ENCODE measurements at places on chromosomes 11 and 22.

GRCh38 chr22:25644122-25644521 is 79.6 kb downstream of the GRK3 start:
- no peak for DNase-seq
- no peaks in the 10 kb centered on the region for H3K4me1 ChIP-seq
- no peak overlapping the region for H3K4me3 ChIP-seq
- no peaks in the 10 kb centered on the region for H3K27me3 ChIP-seq

DNA sequence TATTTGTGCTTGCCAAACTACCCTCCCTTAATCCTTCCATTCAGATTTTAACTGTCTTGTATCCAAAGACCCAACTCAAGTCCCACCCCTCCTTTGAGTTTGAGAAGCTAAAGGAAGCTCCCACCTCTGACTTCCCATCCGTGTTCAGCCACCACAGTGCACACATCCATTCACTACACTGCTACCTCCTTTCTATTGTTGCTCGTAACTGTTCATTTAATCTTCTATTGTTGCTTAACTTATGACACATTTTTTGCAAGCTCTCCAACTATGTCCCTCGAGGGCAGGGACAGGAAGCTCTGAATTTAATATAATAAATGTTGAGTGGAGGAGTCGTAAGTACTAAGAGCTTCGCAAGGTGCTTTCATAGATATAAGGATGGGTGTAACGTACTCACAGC is 10.4 kb downstream of the LARGE1 start:
- H3K27me3 ChIP-seq: no peaks in the 10 kb centered on the region
- H3K36me3 ChIP-seq: no peaks in the 10 kb centered on the region
- no peak overlapping the region for H3K4me3 ChIP-seq
- DNase-seq: no peak
- H3K27ac ChIP-seq: no peak overlapping the region

DNA sequence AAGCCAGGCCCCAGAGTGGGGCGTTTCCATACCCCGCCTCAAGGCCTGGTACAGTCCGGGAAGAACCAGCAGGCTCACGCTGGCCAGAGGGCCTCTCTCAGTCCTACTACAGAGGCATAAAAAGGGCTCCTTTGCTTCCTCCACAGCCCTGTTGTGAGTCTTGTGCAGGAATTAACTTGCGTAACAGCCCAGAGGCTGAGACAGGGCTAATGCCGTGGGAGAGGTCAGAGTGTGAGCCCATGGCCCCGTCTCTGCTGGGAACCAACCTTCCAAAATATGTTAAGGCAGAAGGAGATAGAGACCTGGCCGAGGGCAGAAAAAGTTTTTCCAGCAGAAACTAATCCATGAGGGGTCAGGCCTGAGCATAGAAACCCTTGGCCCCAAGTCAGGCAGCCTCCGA is 19.9 kb upstream of the TMEM184B start:
- no peaks in the 10 kb centered on the region for H3K27me3 ChIP-seq
- no peak for DNase-seq
- H3K36me3 ChIP-seq: no peaks in the 10 kb centered on the region
- no peak overlapping the region for H3K4me3 ChIP-seq
- H3K27ac ChIP-seq: no peak overlapping the region

DNA sequence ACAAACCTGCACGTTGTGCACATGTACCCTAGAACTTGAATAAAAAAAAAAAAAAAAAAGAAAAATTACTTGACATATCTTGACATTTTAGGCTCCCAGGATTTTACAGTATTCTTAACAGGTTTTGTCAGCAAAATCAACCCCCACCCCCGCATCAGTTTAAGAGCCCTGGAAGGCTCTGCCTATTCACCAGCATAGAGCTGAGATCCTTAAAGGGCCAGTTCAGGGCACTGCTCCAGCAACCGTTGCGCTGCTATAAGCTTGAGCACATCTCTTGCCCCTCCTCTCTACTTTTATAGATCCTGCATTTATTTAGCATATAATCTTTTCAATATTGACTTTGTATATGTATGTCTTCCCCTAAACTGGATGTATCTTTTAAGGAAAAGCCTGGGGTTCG is 697 bp upstream of the PAFAH1B2 start:
- H3K36me3 ChIP-seq: peaks cover 7% of the 10 kb centered on the region
- peak overlapping the region; percentile 97 for H3K4me3 ChIP-seq
- no peaks in the 10 kb centered on the region for H3K27me3 ChIP-seq

GRCh38 chr11:36711104-36711825 is 113.2 kb upstream of the RAG2 start:
- no peak overlapping the region for H3K27ac ChIP-seq
- no peaks in the 10 kb centered on the region for H3K27me3 ChIP-seq
- no peaks in the 10 kb centered on the region for H3K36me3 ChIP-seq
- H3K4me1 ChIP-seq: no peaks in the 10 kb centered on the region

DNA sequence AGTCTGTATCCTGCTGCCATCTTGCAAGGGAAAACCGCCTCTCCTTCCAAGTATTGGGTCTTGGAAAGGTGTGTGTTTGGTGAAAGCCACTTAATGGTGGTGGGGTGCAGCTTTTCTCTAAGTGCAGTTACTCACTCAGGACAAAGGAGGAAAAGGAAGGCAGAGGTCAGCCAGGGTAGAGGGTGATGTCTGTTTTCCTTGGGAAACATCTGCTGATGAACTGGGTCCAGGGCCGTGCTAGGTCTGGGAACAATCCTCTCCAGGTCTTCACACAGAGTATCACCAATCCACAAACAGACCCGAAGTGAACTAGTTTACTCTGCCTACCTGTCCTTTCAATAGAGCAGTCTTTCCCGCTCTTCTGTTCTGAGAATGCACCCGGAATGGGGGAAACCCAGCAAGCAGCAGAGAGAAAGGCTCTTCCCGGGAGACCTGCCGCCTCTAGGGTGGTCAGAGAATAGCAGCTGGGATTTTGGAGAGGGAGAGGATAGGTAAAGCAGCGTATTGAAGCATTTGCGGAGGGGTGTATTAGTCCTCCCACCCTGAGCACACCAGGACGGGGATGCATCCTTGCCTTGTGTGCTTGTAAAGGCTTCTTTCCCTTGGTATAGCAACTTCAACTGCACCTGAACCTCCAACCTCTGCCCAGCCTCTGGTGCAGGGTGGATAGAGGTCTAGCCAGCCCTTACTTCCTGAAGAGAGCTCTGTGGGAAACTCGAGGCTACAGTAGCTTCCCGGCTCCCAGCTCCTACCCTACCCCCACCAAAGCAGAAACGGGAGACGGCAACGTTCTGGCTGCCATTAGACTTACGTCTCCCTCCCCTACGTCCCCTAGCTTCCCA is 20.7 kb downstream of the LHFPL7 start:
- no peaks in the 10 kb centered on the region for H3K4me1 ChIP-seq
- no peaks in the 10 kb centered on the region for H3K27me3 ChIP-seq
- no peaks in the 10 kb centered on the region for H3K36me3 ChIP-seq
- H3K27ac ChIP-seq: no peak overlapping the region
- no peak for DNase-seq

- DNase-seq: no peak
- no peak overlapping the region for H3K27ac ChIP-seq
- no peaks in the 10 kb centered on the region for H3K4me1 ChIP-seq
- H3K27me3 ChIP-seq: no peaks in the 10 kb centered on the region
- no peak overlapping the region for H3K4me3 ChIP-seq
These were observed 19.7 kb downstream of the ALG9 start for GRCh38 chr11:111851636-111852035.

DNA sequence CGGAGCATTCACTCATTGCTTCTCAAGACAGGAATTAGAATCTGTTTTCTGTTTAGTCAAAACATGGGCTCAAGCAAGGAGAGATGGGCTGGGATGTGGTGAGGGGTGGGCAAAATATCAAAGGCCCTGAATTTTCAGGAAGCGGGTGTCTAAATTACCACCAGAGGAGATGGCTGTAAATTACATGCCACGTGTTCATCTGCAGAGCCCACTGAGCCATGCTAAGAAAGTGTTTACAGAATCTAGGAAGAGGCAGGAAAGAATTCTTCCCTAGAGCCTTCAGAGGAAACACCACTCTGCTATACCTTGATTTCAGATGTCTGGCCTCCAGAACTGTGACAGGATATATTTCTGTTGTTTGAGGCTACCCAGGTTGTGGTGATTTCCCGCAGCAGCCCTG is 46.1 kb downstream of the CLMP start:
- DNase-seq: no peak
- H3K36me3 ChIP-seq: no peaks in the 10 kb centered on the region
- no peak overlapping the region for H3K4me3 ChIP-seq
- no peak overlapping the region for H3K27ac ChIP-seq
- no peaks in the 10 kb centered on the region for H3K27me3 ChIP-seq

- no peak overlapping the region for H3K27ac ChIP-seq
- no peak overlapping the region for H3K4me3 ChIP-seq
- H3K4me1 ChIP-seq: no peaks in the 10 kb centered on the region
- no peaks in the 10 kb centered on the region for H3K27me3 ChIP-seq
- no peak for DNase-seq
These were observed 10.8 kb upstream of the CCT8L2 start for GRCh38 chr22:16603448-16603768.
